ENCODE measurements at places on chromosomes 16 and 17.
A peak's percentile ranks its signal among the peaks of the same experiment; 100 is the strongest.

- no peak for DNase-seq
Measured at GRCh38 chr16:15967655-15968315, 18.4 kb downstream of the ABCC1 start.

DNA sequence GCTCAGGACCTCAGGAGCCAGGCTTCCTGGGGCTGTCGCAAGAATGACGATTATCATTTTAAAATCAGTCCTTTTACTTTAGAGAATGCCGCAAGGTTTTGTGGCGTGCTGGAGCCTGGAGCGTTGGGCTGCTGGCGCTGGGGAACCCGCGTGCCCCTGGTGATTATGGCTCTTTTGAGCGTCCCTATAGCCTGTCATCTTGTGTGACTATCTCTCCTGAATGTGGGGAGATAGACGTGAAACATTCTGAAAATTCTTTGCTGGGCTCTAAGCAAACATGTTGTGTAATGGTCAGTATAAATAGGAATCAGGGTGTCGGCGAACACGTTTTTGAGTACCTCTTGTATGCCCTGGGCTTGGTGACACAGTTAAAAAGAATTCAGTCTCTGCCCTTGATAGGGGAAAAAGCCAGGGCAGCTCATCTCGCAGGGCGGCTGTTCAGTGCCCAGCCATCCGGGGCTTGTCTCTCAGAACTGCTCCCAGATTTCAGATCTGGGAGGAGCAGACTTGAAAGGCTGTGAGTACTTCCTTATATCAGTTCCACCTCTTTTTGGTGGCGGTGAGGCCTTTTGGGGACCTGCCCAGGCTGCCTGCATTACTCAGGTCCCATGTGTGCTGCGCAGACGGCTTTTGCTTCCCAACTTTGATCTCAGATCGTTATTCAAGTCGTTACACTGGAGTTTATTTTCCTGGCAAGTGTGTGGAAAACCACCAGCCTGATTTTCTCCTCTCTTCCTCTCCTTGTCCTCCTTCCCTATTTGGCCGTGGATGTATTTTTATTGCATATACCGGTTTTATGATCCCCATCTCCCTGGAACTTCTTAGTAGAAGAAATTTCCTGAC lies 973 bp downstream of the SLC7A6 start:
- DNase-seq, result no peak

- DNase-seq, result no peak
Measured at GRCh38 chr16:82965808-82966207, 339.0 kb downstream of the CDH13 start.

- DNase-seq, result no peak
Measured at GRCh38 chr16:82425661-82426060, 201.1 kb upstream of the CDH13 start.

DNA sequence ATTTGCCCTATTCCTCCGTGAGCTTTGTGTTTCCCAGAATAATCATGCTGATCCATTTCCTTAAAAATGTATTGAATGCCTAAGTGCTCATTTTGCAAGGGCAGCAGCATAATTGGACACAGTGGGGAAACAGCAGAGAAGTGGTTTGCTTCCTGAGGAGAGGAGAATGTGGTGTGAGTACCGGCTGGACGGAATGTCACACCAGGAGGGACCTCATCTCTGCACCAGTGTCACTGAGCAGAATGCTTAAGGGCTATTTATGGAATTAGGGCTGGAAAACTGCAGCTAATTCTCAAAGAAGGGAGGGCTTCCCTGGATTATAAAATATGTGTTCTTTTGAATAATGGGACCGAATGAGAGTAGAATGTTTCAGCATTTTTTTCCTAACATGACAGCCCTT lies 1100.6 kb upstream of the RBFOX1 start:
- no peak for DNase-seq

DNA sequence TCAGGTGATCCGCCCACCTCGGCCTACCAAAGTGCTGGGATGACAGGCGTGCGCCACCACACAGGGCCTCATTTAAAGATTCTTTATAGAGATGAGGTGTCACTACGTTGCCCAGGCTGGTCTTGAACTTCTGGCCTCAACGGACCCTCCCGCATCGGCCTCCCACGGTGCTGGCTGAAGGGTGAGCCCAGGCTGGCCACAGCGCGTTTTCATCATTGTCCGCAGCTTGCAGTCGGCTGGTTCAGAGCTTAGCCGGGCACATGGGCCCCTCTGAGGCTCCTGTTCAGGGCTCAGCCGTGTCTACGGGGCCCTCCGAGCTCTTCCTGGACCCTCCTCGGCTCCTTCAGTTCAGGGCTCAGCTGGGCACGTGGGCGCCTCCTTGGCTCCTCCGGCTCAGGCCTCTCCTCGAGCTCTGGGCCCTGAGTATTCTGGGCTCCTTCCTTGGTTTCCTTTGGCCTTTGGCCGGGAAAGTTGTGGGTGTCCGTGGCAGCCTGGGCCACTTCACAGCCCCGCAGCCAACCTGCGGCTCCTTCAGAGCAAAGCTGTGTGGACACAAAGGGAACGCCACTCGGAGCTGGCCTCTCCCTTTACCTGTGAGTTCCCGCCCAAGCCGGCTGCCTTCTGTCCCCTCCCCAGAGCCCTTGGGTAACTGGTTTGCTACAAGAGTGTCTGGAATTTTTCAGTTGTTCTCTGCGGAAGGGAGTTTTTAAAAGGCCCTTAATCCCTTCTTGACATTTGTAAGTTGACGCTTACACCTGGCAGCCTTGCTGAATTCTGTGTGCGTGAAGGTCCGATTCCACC lies 1.2 kb upstream of the MSLN start:
- DNase-seq, result no peak

- DNase-seq, result no peak
Measured at GRCh38 chr17:67435122-67435521, 58.0 kb downstream of the PITPNC1 start.

GRCh38 chr17:60249290-60249826 lies 99.6 kb downstream of the CA4 start:
- DNase-seq, result no peak

GRCh38 chr17:78112518-78113471 lies 15.8 kb downstream of the TMC6 start:
- peak; percentile 96 for DNase-seq

- DNase-seq, result no peak
Measured at GRCh38 chr17:38900978-38901656, 24.3 kb upstream of the LASP1NB start.

- DNase-seq, result no peak
Measured at GRCh38 chr17:78340183-78340955, 19.5 kb downstream of the SOCS3 start.

DNA sequence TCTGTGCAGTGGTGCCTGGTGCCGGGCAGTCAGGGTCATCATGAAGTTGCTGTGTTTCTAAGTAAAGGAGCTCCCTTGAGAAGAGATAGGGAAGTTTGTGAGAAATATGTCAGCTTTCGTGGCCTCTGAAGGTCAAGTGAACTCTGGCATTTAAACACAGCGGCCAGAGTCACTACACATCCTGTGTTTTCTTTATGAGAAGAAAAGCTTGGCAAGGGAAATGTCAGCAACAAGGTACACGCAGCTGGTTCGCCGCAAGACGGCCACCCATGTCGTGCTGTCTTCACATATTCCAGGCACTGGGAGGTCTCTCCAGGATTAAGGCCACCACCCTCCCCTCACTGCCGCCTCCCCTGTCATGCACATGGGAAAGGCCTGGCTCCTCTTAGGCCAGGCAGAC lies 33.2 kb upstream of the PEMT start:
- DNase-seq, result no peak

DNA sequence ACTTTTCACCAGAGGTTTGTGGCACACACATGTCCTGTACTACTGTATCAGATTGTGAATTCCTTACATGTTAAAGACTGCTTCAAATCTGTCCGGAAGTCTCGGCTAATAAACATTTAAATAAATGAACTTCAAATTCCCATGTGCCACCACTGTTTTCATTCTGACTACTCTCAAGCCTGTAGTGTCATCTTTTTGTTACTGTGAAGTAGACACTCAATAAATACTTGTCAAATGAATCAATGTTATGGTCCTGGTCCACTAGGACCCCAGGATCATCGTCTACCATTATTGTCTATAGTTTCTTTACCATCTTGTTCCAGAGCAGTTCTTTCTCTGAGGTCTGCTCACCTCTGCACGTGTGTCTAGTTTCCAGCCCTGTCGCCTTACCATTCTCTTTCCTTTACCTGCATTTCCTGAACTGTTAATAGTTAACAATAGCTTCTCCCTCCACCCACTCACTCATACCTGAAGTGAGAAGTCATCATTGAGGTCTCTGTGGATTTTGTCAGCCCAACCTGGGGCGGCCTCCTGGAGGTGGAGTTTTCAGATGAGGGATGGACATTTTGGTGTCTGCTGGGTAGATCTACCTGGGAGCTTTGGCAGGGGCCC lies 333.0 kb downstream of the SEC14L1 start:
- DNase-seq, result no peak

DNA sequence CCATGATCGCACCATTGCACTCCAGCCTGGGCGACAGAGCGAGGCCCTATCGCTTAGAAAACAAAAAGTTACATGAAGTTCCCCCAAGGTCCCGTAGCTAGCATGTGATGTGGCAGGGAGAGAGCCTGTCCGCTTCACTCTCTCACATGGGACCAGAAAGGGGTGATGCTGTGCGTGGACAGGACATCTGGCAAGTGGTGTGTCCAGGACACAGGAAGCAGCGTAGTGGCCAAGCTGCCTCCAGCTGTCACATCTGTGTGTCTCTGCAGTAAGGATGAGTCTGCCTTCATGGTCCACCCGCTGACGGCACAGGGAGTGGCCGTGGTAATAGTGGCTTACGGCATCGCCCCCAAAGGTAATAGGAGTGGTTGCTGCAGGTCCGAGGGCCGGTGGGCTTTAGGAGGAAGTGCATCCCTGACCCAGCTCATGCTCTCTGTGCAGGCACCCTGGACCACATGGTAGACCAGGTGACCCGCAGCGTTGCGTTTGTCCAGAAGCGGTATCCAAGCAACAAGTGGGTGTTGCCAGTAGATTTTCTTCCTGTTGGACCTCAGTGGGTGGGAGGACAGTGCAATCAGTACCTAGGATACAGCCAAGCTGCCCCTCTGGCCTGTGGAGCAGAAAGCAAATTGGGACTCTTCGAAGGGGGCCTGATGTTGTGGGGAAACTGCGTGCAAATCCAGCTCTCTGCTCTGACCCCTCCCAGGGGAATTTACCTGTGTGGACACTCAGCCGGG lies 9.5 kb upstream of the BIRC5 start:
- no peak for DNase-seq

GRCh38 chr17:48351911-48352332 lies 78.1 kb downstream of the SKAP1 start:
- DNase-seq, result no peak

DNA sequence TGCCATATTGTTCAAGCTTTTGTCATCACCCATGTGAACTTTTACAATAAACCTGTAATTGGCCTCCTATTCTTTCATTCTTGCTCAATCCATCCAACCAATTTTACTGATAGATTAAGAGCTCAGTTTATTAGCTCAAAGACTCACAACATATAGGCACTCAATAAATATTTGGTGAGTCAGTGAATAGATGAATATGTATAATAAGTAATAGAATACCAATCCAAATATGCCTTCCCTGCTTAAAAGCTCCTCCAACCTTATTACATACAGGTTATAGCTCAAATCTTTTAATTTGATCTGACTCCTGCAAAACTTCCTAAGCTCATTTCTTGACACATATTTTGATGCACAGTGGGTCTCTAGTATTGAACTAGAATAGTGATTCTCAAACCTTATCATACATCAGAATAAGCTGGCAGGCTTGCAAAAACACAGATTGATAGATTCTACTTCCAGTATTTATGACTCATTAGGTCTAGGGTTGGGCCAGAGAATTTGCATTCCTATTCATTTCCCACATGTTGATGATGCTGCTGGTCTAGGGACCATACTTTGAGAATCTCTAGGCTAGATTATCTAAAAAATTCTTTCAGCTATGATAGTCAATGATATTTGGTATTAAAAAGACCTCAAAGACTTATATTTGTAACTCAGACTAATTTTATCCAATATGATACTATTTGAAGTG lies 114.4 kb downstream of the PCTP start:
- DNase-seq, result no peak

DNA sequence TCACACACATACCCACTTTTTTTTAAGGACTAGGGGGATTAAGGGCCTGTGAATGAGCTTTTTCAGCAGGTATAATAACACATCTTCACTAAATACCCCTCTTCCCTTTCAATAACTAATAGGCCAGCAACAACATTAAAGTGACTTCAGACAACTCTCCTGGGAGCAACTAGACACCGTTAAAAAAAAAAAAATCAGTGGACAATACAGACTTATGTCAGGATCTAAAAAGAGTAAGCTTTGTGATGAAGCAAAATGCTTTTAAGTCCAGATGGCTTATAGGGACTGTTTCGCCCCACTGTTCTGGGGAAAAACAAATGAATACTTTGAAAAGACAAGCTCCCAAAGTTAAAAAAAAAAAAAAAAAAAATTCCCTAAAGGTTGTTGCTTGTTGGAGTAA lies 29.0 kb downstream of the SPAG9 start:
- no peak for DNase-seq

DNA sequence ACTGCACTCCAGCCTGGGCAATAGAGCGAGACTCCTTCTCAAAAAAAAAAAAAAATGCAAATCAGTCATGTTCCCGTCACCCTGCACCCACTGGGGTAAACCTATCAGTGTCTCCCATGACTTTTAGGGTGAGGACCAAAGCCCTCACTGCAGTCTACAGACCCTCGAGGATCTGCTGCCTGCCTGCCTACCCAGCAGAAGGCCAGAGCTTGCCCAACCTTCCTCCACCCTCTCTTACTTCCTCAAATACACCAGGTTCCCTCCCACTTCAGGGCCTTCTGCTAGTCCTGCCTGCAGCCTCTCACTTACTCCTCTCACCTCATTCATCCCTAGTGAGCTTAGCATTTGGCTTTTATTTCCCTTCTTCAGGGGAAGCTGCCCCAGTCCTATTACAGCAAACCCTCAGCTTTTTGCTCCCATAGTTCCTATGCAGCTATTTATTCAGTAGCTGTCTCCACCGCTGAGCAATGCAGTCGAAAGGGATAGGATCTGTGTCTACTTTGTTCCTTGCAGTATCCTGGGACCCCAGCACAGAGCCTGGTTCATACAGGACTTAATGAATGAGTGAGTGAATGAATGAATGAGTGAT lies 17.8 kb upstream of the TOB1 start:
- DNase-seq, result no peak
